DMS153 (cell line): ENCODE measurements at places on chromosomes 4 and X.

- DNase-seq, result no peak
Observed at GRCh38 chr4:106201373-106201772, 114.6 kb downstream of the TBCK start.

- DNase-seq, result no peak
Observed at GRCh38 chr4:3240936-3241522, 7.9 kb upstream of the MSANTD1 start.

DNA sequence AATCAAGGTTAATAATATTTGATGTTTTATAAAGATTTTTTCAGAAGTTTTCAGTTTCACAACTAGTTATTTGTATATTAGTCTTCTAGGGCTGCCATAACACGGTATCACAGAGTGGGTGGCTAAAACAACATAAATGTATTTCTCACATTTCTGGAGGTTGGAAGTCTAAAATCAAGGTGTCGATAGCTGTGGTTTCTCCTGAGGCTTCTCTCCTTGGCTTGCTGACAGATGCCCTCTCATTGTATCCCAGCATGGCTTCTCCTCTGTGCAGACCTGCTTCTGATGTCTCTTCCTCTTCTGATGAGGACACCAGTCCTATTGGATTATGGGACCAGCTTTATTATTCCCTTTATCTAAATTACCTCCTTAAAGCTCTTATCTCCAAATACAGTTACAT, 1456.6 kb downstream of the STIM2 start:
- DNase-seq, result no peak

- DNase-seq, result no peak
Observed at GRCh38 chrX:83535417-83536196, 27.5 kb downstream of the POU3F4 start.

GRCh38 chr4:85092536-85092935, 126.0 kb upstream of the WDFY3 start:
- DNase-seq, result peak; percentile 87

GRCh38 chr4:122602277-122603142, 18.4 kb downstream of the IL21 start:
- no peak for DNase-seq

DNA sequence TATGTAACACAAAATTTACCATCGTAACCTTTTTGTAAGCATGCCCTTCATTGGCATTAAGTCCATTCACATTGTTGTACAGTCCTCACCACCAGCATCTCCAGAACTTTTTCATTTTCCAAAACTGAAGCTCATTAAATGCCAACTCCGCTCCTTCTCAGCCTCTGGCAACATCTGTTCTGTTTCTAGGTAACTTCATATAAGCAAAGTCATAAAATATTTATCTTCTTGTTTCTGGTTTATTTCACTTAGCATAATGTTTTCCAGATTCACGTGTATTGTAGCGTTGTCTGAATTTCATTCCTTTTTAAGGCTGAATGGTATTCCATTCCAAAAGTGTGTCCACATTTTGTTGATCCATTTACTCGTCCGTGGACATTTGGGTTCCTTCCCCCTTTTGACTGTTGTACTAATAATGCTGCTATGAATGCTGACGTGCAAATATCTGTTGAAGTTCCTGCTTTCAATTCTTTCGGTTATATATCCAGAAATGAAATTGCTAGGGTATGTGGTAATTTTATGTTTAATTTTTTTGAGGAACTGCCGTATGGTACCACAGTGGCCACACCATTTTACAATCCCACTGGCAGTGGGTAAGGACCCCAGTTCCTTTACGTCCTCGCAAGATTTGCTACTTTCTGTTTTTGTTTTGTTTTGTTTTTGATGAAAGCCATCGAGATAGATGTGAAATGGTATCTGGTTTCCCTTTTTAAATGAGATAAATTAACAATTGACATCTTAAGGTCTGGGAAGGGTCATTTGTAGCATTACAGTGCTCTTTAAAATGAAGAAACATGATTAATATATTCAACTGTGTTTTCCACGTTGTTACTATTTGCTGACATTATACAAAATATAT, 63.4 kb downstream of the PTTG2 start:
- no peak for DNase-seq

DNA sequence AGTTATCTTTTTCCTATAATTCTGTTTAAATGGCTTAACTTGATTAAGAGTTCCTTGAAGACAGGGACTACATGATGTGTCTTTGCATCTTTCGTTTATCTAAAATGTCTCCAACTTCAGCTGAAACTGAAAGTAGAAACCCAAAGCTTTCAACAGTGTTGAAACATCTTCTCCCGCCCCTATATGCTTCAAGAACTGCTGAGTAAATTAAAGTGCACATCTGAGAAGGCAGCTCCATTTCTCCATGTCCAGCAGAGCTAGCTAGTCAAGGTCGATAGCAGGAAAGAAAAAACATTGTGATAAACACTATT, 185.7 kb upstream of the TBL1X start:
- DNase-seq, result no peak

DNA sequence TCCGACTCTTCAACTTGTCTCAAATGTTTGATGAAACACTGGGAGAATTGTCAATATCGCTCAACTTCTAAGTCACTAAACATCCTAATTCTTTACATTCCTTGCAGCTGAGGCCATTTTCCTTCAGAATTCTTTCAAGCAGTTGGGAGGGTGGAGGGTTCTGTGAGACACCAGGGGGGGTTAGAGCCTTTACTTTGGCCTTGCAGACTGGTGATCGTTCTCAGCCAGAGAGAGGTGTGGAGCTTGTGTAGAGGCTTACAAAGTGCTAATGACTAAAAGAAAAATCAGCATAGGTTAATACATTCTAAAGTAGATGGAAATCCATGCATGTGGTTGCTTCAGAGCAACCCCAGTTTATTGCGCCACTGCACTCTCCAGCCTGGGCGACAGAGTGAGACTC, 21.3 kb upstream of the SOX3 start:
- DNase-seq, result no peak

DNA sequence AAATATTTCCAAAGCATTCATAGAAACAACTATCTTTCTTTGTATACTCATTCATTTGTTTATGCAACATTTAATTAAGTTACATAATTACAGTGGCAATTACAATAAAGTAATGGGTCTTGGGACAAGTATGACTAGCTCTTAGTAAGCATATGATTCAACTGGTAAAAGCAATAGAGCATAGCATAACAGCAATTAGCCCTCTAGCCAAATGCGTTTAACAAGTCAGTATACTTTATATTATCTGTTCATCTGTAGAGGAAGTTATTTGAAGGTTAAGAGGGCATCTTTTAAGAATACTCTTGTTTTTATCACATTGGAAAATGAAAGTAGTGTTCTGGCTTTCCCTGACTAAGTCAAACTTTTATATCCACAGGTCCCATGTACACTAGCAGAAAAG, 198.1 kb upstream of the UGT8 start:
- no peak for DNase-seq

GRCh38 chr4:169716677-169717076, 41.1 kb downstream of the HPF1 start:
- no peak for DNase-seq

DNA sequence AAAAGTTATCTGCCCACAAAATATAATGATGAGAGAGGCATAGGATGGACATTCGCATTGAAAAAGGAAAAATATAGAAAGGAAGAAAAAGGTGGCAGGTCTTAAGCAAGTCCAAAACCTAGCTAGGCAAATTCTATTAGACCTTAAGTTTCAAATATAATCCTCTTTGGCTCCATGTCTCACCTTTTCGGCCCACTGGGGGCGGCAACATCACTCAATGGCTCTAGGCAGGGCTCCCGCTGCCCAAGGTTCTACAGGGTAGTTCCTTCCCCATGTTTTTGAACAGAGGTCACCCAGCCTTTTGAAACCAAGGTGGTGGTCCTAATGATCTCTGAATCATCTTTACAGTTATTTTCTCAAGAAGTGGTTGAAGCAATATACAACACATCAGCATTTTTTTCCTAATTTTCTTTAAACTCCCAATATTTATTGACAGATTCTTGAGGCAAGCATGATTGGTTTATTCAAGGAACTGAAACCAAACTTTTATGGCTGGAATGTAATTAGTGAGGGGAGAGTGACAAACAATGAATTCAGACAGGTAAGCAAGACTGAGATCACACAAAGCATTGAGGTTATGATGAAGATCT, 309.4 kb downstream of the ANTXR2 start:
- DNase-seq, result no peak

DNA sequence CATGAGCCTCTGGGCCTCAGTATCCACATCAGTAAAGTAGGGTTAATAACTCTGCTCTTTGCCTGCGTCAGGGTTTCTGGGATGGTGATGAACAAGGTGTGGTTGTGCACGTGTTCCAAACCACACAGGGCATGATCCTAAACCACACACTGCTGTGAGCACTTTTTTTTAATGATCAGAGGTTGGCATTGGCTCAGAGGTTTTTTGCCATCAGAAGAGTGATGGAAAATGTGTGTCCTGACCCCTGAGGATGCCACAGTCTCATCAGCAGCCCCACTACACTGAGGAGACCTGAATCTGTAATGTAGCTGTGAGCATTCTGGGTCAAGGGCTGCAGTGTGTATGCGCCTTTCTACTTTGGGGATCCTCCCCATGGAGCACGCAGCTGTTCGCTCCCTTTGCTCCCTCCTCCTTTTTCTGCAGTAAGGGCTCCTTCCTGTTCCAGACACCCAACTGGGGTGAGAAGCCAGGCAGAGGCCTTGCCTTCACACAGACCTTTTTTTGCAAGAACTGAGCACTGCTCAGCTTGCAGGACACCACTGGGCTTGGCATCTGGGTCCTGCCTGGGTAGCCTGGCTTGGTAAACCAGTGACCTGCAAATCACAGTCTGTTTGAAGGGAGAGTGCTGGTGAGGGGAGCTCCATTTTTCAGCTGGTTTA, 87.5 kb downstream of the MAMLD1 start:
- DNase-seq, result no peak
